ENCODE measurements at places on chromosomes 16 and 17. TPM values are rescaled to one million over a fixed set of nuclear protein-coding genes. Genes with fewer than 3 reads are reported as not detected.

GRCh38 chr17:63222655-63223054 is 223.5 kb downstream of the CYB561 start:
- H3K27ac ChIP-seq = no peak overlapping the region
- no peak for DNase-seq
- no peaks in the 10 kb centered on the region for H3K36me3 ChIP-seq
- no peaks in the 10 kb centered on the region for H3K27me3 ChIP-seq

- peaks cover 2% of the 10 kb centered on the region for H3K27me3 ChIP-seq
- no peak overlapping the region for H3K4me3 ChIP-seq
- no peaks in the 10 kb centered on the region for H3K4me1 ChIP-seq
- no peaks in the 10 kb centered on the region for H3K36me3 ChIP-seq
- no peak overlapping the region for H3K27ac ChIP-seq
Observed at GRCh38 chr17:7111784-7112509, 2.7 kb downstream of the ASGR2 start.

- no peak for DNase-seq
- peak overlapping the region; percentile 64 for H3K27ac ChIP-seq
- H3K4me1 ChIP-seq = peaks cover 60% of the 10 kb centered on the region
Observed at GRCh38 chr17:39196808-39197291, 619 bp downstream of the CACNB1 start.

DNA sequence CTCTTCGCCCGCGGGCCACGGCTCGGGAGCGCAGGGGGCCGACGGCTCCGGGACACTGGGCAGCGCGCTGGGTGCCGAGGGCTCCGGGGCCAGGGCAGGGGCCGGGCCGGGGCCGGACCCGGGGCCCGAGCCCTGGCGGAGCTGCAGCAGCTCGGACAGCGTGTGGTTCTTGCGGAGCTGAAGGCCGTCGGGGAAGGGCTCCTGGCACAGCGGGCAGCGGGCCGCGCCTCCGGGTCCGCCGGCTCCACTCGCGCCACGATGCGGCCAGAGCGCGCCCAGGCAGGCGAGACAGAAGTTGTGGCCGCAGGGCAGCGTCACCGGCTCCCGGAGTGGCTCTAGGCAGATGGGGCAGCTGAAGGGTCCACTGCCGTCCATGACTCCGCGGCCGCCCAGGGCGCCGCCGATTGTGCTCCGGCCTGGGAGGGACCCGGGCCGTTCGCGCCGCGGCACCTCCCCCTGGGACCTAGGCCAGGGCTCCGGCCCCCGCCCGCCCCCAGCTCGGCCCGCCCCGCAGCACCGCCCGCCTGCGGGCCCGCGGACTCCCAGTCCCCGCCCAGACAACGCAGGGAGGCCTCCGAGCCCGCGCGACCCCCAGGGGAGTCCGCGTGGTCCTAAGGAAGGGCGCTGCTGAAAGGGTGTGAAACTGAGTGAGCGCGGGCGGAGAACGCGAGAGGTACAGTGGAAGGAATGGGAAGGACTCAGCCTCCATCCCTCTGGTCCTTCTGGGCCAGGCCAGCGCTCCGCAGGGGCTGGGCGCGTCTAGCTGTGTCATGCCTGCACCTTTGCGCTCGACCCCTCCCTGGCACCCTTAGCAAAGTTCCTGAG is at the start of gene TRIM47:
TRIM47 (minus strand) TSS at position 408 of the 825 bp plus-strand sequence; CDS start at position 375, 33 bp downstream.
- peaks cover 9% of the 10 kb centered on the region for H3K36me3 ChIP-seq
- H3K4me1 ChIP-seq = peaks cover 35% of the 10 kb centered on the region
- H3K4me3 ChIP-seq = peak within 1 kb of the TSS; percentile 58
- H3K27ac ChIP-seq = peak within 1 kb of the TSS; percentile 73
- H3K27me3 ChIP-seq = peaks cover 56% of the 10 kb centered on the region

- H3K4me3 ChIP-seq = no peak overlapping the region
- no peak for DNase-seq
- peaks cover 3% of the 10 kb centered on the region for H3K27me3 ChIP-seq
- no peaks in the 10 kb centered on the region for H3K4me1 ChIP-seq
Observed at GRCh38 chr16:73485880-73486279, 438.0 kb upstream of the ZFHX3 start.

- peak; percentile 10 for DNase-seq
- no peak overlapping the region for H3K27ac ChIP-seq
- H3K36me3 ChIP-seq = no peaks in the 10 kb centered on the region
- no peaks in the 10 kb centered on the region for H3K4me1 ChIP-seq
Observed at GRCh38 chr16:82456683-82457082, 170.1 kb upstream of the CDH13 start.

GRCh38 chr16:68756239-68756915 is 19.3 kb downstream of the CDH1 start:
- no peaks in the 10 kb centered on the region for H3K36me3 ChIP-seq
- no peak for DNase-seq
- H3K4me3 ChIP-seq = no peak overlapping the region
- H3K27ac ChIP-seq = peak overlapping the region; percentile 78
- H3K27me3 ChIP-seq = no peaks in the 10 kb centered on the region

DNA sequence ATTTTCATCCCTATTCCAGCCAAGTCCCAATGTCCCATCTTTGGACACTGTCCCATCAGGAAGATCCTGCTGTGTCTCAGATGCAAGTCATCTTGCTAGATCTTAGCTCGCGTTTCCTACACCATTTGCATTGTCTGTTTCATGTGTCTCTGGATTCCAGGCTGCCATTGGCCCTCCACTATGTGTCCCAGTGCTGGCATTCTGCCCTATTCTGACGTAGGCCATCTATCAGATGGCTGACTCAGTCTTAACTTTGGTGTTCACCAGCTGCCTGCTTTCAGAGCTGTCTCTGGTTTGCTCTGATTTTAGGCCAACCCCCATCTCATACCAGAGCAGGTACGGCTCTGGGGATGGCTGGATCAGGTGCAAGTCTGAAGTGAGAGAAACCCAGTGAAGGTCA is 300.9 kb upstream of the ASIC2 start:
- no peaks in the 10 kb centered on the region for H3K4me1 ChIP-seq
- no peak for DNase-seq
- H3K27me3 ChIP-seq = no peaks in the 10 kb centered on the region
- H3K27ac ChIP-seq = no peak overlapping the region
- H3K4me3 ChIP-seq = no peak overlapping the region
- no peaks in the 10 kb centered on the region for H3K36me3 ChIP-seq

DNA sequence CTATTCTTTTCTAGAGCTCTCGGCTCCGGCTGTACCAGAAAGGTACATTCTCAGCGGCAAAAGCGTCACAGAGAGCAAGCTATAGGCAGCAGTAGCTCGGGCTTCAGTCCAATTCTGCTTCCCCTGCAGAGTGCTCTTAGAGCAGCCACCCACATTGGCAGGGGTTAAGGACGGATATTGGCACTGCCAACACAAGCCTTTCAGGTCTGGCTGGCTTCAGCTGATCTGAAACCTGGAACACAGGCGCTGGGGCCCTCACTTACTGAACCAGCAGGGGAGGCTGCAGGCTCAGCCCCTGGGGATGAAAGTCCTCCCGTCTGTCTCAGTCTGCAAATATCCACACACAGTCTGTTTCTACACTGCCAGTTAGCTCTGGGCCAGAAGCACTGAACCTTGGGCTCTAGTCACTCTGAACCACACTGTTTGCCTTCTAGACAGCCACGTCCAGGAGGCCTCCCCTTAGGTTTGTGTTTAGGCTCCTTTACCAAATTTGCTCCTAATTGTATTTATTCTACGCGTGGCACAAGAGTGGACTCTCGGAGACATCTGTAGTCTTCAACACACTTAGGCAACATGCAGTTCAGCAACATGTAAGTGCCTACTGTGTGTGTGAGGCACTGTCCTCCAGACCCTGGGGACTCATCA is 40.1 kb downstream of the HIC1 start:
- H3K36me3 ChIP-seq = peaks cover 11% of the 10 kb centered on the region
- no peak overlapping the region for H3K27ac ChIP-seq
- H3K4me1 ChIP-seq = peaks cover 5% of the 10 kb centered on the region
- no peaks in the 10 kb centered on the region for H3K27me3 ChIP-seq
- H3K4me3 ChIP-seq = no peak overlapping the region
- no peak for DNase-seq

GRCh38 chr16:83717814-83718213 is 90.0 kb upstream of the HSBP1 start:
- H3K36me3 ChIP-seq = no peaks in the 10 kb centered on the region
- H3K27me3 ChIP-seq = no peaks in the 10 kb centered on the region
- H3K4me3 ChIP-seq = no peak overlapping the region
- no peak for DNase-seq

- no peak for DNase-seq
- H3K36me3 ChIP-seq = no peaks in the 10 kb centered on the region
- no peaks in the 10 kb centered on the region for H3K27me3 ChIP-seq
- H3K27ac ChIP-seq = no peak overlapping the region
- H3K4me1 ChIP-seq = no peaks in the 10 kb centered on the region
Observed at GRCh38 chr16:78759596-78759995, 660.1 kb downstream of the WWOX start.

ACAP1 gene
- 167 TPM for total RNA-seq

SULT1A2 gene
- total RNA-seq = 0.66 TPM

HOXB1 gene
- not detected for total RNA-seq

PPM1E gene
- total RNA-seq = 0.14 TPM

CACNG1 gene
- 0.42 TPM for total RNA-seq

Data from thymus (tissue), 14 donors.